CD14-positive monocyte (primary cell): ENCODE measurements at places on chromosomes 7 and 10.

- no peak for DNase-seq
Observed at GRCh38 chr7:140033779-140034363, 28.9 kb downstream of the PARP12 start.

- no peak for DNase-seq
Observed at GRCh38 chr7:148256433-148256832, 334.1 kb upstream of the C7orf33 start.

GRCh38 chr10:122233857-122234348 is 37.2 kb upstream of the BTBD16 start:
- DNase-seq: no peak

GRCh38 chr10:90964781-90965465 is 44.0 kb upstream of the ANKRD1 start:
- DNase-seq: no peak

- DNase-seq: no peak
Observed at GRCh38 chr7:54878339-54878738, 119.3 kb upstream of the SEC61G start.

DNA sequence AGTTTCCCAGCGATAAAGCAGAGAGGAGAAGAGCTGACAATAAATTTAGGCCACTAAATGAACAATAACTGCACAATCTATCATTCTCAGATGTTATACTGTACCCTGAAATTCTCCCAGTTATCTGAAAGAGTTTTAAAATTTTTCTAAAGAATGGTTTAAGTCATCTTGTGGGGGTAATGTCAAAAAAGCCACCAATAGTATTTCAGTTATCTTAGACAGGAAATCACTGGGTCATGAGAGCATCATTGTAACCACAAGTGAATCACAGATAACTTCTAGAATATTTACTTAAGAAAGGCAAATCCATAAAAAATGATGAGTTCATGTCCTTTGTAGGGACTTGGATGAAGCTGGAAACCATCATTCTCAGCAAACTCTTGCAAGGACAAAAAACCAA is 147.1 kb downstream of the DNAJB9 start:
- no peak for DNase-seq

- DNase-seq: no peak
Observed at GRCh38 chr7:131108212-131108940, 219.3 kb upstream of the MKLN1 start.
